ENCODE measurements at places on chromosomes 4 and X.

GRCh38 chrX:14997271-14997670, 124.0 kb downstream of the MOSPD2 start:
- no peak for DNase-seq

DNA sequence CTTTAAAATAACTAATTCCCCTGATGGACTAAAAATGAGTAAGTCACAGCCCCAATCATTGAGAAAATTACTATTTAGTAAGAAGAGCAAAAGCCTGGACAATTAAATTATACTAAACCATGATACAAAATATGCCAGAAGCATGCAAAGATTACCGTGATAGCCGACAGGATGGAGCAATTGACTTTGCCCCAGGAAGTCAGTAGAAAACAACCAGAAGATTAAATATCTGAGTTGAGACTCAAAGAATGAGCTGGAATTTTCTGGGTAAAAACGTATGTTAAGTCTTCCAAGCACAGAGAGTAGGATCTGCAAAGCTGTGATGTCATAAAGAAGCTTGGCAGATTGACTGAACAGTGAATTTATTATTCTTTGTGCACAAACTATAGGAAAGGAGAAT, 816.1 kb upstream of the TENM3 start:
- no peak for DNase-seq

- no peak for DNase-seq
Measured at GRCh38 chr4:185879666-185880312, 67.8 kb upstream of the SORBS2 start.

DNA sequence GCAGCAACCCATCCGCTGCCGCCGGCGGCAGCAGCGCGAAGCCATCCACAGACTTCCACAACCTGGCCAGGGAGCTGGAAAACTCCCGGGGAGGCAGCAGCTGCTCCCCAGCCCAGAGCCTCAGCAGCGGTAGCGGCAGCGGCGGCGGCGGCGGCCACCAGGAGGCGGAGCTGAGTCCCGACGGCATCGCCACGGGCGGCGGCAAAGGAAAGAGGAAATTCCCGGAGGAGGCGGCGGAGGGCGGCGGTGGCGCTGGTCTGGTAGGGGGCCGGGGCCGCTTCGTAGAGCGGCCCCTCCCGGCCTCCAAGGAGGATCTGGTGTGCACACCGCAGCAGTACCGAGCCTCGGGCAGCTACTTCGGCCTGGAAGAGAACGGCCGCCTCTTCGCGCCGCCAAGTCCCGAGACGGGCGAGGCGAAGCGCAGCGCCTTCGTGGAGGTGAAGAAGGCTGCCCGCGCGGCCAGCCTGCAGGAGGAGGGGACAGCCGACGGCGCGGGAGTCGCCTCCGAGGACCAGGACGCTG, 4.9 kb downstream of the PRDM8 start:
- DNase-seq = no peak

DNA sequence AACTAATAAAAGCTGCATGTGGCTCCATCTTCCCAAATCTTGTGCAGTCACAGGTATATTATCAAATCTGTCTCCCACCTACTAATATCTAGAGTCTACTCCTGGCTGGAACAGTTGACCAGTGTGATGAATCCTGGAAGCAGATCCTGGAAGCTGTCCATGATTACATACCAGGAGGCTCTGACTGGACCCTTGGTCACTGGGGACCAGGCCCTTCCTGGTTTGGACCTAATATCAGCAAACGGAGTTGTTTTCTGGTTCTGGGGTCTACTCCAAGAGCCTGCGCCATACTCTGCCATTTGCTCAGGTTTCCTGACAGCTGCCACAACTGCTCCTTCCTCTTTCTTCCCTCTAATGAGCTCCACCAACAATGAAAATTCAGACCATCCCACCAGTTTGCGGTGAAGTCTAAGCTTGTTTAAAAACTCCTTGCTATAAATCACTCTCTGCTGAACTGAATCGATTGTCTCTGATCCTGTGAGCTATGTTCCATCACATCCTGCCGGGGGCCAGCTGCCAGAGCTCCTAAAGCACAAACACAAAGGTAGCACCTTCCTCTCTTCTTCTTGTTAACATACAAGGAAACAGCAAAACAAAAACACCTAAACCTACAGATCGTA, 114.2 kb downstream of the PALLD start:
- DNase-seq = no peak

DNA sequence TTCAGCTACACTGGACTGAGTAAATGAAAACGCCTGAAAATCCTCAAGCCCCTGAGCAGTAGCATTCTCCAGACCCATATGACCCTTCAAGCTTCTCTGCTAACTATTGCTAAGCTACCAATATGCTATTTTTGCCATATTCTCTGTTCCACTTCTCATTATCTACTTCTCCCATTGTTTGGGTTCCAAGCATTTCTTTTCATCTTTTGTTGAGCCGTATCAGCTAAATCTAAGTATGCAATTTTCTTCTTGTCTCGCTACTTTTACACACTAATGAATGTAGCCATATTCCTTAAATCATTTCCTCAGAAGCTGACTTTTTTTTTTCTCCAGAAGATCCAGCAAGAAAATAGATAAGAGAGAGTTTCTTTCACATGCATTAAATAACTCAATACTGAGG, 128.4 kb downstream of the AGTR2 start:
- DNase-seq = no peak

DNA sequence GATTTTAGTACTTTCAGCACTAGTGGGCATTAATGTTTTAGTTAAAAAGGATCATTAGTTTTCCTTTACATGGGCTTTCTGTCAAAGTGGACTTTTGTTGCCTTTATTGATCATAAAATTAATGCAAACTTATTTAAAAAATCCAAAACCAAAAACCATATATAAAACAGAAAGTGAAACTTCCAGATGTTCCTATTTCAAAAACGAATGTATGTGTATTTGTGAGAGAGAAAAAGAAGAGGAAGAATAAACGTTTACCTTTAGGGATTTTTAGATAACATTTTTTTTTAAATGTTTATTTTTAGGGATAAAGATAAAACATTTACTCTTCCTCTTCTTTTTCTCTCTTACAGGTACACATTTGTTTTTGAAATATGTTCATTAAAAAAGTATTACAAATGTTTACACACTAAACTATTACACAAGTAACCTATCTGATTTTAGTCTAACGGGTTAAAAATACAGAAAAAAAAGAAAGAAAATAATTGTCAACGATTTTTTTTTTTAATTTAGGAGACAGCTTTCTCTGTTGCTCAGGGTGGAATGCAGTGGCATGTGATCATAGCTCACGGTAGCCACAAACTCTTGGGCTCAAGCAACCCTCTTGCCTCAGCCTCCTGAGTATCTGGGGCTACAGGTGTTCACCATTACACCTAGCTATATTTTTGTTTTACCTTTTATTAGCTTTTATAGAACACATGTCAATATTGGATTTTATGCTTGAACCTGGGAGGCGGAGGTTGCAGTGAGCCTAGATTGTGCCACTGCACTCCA, 16.8 kb upstream of the COX18 start:
- no peak for DNase-seq

Measured in NCI-H526 treated with DMSO at 0.1 percent for 48 hours (cell line).